B cell (primary cell): ENCODE measurements at places on chromosomes 4 and X. TPM values are rescaled to one million over a fixed set of nuclear protein-coding genes. Genes with fewer than 3 reads are reported as not detected.

Gene ITIH6
- not detected in 2 replicates for total RNA-seq

Gene ERCC6L
- 0.34 and 0.36 TPM in 2 replicates for total RNA-seq

Gene SOD3
- total RNA-seq, result not detected in 2 replicates

Gene S100G
- not detected in 2 replicates for total RNA-seq

Gene NPY1R
- not detected in 2 replicates for total RNA-seq

Gene NWD2
- total RNA-seq, result not detected in 2 replicates

Gene TMPRSS11F
- not detected in 2 replicates for total RNA-seq

Gene ANKRD50
- 0.47 and 0.53 TPM in 2 replicates for total RNA-seq

Gene PDE6B
- total RNA-seq, result 15.1 and 20.0 TPM in 2 replicates

Gene UGT2B15
- total RNA-seq, result not detected in 2 replicates

Gene ERVMER34-1
- total RNA-seq, result not detected in 2 replicates

Gene STOX2
- not detected in 2 replicates for total RNA-seq

Gene FHDC1
- total RNA-seq, result 0.56 and 0.57 TPM in 2 replicates

Gene PRPS2
- 30.4 and 31.1 TPM in 2 replicates for total RNA-seq

Gene COL25A1
- not detected in 2 replicates for total RNA-seq

Gene HSFX2
- 1.9 TPM in 1 of 2 replicates, not detected in the other for total RNA-seq

Gene YTHDC1
- total RNA-seq, result 175 and 179 TPM in 2 replicates

Gene TCP11X2
- not detected in 2 replicates for total RNA-seq

Gene HTRA3
- not detected in 2 replicates for total RNA-seq

Gene PTPN13
- total RNA-seq, result 0.68 and 0.91 TPM in 2 replicates

Gene DCAF8L2
- not detected in 2 replicates for total RNA-seq

Gene XG
- total RNA-seq, result 0.56 TPM in 1 of 2 replicates, not detected in the other

Gene SMIM43
- not detected in 2 replicates for total RNA-seq

Gene FANCB
- total RNA-seq, result 3.9 and 7.6 TPM in 2 replicates

Gene EMCN
- not detected in 2 replicates for total RNA-seq

Gene PCDH7
- not detected in 2 replicates for total RNA-seq

Gene F11
- not detected in 2 replicates for total RNA-seq

Gene XKRX
- total RNA-seq, result 4.9 and 5.4 TPM in 2 replicates
